Fibroblast of mammary gland (primary cell): ENCODE measurements at places on chromosomes 1 and 21.

DNA sequence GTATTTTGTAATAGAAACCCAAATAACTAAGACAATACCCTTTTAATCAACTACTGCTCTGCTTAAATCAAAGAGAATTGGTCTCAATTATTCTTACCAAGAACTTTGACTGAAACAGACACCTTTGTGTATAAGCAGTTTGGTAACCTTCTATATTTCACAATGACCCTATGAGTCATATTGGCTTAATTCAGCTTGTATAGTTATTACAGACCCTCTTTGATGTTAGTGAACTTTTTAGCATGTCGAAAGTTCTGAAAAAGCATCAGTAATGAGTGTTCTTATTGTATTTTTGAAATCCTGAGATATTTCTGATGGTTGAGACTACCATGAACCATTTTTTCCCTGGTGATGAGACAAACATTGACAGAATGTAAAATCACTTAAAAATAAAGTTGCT, 43.3 kb upstream of the RABGAP1L start:
- DNase-seq: peak; percentile 72

DNA sequence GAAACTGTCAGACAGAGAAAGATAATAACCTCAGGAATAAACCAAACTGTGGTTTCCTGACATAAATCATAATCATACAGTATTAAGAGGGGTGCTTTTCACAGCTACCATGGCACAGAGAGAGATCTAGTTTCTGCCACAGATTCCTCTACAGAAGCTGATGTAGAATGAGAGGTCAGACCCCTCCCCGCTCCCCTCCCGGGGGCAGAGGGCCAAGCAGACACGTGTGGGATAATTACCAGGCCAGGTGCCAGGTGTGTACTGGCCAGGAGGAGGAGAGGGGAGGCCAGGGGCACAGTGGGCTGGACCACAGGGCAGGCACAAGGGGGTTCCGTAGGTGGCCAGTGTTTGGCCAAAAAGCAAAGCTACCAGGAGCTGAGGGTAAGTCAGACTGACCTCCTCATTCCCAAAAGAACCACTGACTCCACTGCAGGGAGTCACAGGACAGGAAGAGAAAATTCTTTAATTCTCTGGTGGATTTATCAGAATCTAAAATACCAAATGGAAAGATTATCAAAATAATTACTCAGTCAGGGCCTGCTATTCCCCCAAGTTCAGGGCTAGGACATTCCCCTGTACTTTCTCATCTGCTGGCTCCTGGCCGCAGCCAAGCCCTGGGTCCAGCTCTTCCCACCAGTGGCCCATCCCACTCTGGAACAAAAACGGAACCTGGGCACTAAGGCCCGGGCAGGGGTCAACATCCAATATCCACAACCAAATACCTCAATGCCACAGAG, 30.0 kb downstream of the C2CD2 start:
- DNase-seq: peak; percentile 88

GRCh38 chr1:177333936-177334595, 163.3 kb downstream of the BRINP2 start:
- DNase-seq: peak; percentile 28

GRCh38 chr1:87524021-87524754, 195.5 kb downstream of the LMO4 start:
- DNase-seq: no peak

- no peak for DNase-seq
Measured at GRCh38 chr1:208423526-208423925, 179.3 kb upstream of the PLXNA2 start.

DNA sequence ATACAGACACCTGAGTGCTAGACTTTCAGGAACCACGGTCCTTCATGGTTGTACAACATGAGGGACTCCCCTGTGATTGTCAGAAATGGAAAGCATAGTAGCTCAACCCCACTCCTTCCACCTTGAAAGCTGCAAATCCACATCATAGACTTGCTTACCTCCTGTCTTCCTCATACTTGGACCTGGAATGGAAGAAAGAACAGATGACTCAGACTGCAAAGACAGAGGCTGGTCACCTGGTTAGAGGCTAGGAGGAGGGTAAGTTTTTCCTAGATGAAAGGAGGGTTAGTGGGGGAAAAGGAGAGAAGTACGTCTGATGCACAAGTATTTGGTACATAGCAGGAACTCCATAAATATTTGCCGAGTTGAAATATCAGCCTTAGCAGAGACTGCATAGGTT, 37.2 kb downstream of the LRRC71 start:
- DNase-seq: no peak

DNA sequence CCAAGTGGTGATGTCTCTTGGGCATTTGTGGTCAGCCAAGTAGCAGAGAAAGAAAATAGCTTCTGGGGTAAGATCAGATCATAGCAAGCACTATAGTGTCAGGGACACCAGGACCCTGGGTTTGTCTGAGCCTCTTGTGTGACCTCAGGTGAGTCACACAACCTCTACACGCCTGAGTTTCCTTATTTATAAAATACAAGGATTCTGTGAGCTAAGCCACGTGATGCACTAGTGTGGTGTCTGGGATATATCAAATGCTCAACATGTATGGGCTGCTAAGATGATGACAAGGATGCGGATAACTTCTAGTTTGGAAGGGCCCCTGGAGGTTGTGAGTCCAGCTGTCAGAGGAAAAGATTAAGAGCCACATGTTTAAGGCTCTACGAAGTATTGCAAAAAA, 24.5 kb upstream of the ZNF436 start:
- peak; percentile 99 for DNase-seq

DNA sequence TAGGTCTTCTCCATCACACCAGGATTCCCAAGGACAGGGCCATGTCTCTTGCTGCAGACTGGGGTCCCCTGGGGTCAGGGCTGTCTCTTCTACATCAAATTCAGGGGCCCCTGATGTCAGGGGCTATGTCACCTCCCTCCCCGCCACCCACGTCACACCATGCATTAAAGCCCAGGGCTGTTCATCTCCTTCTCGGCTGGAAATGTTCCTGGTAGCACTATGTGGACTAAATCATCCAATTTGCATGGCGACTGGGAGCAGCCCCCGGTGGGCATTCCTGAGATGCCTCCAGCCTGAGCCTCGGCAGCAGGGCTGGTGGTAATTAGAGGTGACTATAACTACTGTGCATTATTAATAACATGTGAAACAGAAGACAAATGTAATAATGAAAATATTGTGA, 151.7 kb upstream of the HMGB4 start:
- no peak for DNase-seq

DNA sequence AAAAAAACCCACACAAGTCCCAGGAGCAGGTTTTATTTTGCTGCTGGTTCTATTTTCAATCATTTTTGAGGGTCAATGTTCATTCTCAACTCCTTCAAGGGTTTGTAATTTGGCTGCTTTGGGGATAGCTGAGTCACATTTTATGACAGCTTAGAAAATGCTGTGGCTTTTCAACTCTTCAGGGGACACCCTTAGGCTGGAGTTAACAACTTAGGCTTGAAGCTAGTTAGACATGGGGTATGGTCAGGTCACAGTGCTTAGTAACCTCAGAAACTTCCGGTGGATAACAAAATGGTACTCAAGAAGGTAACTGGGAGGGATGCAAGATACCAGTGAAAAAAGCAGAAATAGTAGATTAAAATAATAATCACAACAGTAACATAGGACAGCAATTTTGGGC, 308.8 kb downstream of the HHIPL2 start:
- DNase-seq: no peak

GRCh38 chr1:194598098-194598497, 1411.7 kb upstream of the B3GALT2 start:
- no peak for DNase-seq

DNA sequence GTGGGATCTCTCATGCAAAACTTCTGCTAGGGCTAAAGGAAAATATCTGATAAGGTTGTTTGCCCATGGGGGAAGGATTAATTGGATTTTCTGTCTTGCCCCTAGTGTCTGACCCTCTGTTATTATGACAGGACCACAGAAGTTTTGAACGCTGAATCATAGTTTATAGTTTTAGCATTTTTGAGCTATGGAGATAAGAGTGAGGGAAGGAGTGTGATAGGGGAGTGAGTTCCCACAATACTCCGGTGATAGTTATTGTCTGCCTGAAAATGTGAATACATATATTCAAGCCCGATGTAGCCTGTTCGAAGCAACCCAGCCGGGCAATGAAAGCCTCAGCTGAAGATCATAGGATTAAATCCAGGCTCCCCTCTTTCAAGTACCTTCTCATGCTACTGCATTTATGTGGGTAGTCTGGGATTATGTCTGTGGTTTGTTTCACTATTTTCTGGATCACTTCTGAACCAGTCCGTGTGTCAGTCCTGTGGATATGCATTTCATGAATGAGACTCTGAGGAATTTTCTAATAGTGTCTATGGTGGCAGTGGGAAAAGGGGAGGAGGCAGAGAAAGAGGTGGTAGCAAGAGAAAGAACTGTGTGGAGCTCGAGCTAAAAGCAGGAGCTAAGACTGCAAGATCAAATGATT, 258.7 kb downstream of the DISC1 start:
- DNase-seq: no peak

- no peak for DNase-seq
Measured at GRCh38 chr1:154812877-154813276, 57.2 kb downstream of the KCNN3 start.

- no peak for DNase-seq
Measured at GRCh38 chr1:157838966-157839365, 2.6 kb downstream of the CD5L start.

- DNase-seq: peak; percentile 24
Measured at GRCh38 chr1:93344886-93345632, 648 bp upstream of the DR1 start.

DNA sequence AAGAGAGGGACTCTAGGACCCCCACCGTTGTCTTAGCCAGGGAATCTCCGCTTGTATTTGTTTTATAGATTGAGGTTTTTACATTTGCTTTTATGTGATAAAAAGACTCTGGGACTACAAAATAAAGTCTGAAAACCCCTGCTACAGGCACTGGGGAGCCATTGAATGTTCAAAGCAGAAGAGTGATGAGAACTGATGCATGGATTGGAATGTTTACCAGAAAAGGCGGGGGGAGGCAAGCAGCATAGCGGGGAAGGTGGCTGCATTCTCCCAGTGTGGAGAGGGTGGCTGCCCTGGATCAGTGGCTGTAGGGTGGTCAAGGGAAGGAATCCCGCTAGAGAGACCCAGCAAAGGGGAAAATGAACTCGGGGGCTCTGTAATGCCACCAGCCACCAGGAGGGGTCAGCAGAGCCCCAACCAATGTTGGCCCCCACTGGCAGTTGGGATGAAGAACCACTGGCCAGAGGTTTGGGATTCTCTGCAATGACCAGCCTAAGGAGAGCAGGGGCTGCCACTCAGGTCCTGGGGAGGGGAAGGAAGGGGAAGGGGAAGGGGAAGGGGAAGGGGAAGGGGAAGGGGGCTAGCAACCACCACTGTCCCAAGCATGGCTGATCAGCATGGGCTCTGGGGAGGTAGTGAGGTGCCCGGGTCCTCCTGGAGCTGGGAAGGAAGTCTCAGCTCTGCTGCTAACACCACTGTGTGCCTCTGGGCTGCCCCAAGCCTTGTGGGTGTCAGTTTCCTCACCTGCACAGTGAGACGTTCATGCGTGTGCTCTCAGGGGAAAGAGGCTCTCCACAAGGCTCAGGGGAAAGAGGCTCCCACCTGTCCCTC, 19.2 kb upstream of the PEF1 start:
- peak; percentile 38 for DNase-seq

DNA sequence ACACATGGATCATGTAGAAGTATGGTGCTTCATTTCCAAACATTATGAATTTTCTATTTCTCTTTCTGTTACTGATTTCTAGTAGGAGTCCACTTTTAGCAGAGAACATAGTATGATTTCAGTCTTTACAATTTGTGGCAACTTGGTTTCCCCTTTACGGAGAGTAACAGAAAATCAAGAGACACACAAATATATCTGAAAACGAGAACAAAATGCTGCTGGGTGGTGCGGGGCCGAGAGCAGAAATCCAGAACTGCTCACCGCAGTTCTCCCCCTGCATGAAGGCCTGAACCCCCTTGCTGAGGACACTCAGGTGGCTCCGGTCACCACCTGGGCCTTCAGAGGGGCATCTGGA, 94.5 kb upstream of the FMN2 start:
- DNase-seq: no peak

- no peak for DNase-seq
Measured at GRCh38 chr1:213250446-213250845, 199.4 kb downstream of the RPS6KC1 start.

DNA sequence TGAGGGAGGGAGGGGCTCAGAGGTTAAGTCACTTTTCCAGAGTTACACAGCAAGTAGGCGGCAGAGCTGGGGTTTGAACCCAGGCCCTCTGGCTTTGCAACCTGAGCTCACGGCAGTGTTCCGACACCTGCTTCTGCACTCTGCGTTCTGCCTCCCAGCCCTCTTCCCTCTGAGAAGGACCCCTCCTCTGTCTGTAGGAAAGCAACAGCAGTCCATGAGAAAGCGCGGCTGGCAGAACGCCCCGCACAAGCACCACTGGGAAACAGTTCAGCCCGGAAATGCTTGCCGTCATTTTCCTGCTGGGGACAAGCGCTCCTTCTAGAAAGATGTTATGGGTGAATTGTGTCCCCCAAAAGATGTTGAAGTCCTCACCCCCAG, 241.1 kb downstream of the NPHP4 start:
- no peak for DNase-seq

DNA sequence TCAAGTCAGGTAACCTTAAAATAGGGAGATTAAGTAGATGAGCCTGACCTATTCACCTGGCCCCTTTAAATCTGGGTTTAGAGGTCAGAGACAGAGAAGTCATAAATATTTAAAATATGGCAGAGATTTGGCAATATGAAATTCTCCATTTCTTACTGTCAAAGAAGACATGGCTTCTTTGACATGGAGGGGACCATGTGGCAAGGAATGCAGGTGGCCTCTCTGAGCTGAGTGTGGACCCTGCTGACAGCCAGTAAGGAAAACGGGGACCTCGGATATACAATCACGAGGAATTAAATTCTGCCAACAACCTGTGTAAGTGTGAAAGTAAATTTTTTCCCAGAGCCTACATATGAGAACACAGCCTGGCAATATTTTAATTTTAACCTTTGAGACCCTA, 427.5 kb upstream of the PROX1 start:
- no peak for DNase-seq

- peak; percentile 75 for DNase-seq
Measured at GRCh38 chr1:26677306-26678115, 18.3 kb upstream of the ARID1A start.

DNA sequence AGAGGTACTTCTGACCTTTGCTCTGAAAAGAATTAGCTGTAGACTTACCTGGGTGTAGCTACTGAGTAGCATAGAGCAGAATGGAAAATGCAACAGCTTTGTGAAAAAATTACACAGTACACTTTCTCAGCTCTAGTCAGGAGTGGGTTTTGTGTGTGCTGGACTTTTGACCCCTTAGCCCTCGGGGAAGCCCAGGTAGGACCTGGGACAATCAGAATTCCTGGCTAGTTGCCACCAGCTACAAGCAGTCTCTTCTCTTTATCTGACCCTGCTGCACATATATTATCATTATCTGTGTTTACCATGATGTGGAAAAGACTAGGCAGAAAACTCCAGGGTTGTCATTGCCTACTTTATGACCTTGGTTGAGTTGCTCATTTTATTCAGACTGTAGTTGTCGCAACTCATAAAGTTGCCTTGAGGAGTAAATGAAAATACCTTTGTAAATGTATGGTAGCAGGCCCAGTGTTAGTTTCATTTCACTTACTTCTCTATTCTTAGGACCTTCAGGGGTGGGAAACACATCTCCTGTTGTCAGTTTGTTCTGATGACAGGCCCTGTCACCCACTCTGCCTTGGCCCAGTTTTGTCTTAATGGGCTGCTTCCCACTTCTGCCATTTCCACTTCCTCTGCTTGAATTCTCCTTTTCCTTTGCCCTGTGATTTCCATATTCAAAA, 5.4 kb downstream of the NEK7 start:
- DNase-seq: no peak
